ENCODE measurements at places on chromosomes 16 and 17.

DNA sequence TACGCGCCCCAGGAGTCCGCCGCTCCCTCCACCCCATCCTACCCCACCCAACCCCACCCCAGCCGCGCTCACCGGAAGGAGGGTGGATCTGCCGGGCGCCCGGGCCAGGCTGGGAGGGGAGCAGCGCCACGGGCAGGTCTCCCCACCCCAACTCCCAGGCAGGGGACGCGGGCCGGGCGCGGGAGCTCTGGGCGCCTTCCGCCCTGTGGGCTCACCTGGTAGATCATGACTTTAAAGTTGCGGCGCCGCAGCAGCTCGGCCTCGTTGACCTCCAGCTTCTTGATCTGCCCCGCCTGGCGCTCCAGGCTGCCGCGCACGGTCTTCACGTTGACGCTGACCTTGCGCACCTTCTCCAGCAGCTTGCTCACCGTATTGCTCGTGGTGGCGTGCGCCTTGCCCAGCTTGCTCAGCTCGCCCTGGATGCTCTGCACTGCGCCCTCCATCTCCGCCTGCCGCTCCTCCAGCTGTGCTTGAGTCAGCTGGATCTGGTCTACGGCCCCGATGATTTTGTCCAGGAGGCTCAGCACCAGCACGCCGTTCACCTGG, 571 bp downstream of the CAVIN1 start:
- DNase-seq = peak; percentile 58

DNA sequence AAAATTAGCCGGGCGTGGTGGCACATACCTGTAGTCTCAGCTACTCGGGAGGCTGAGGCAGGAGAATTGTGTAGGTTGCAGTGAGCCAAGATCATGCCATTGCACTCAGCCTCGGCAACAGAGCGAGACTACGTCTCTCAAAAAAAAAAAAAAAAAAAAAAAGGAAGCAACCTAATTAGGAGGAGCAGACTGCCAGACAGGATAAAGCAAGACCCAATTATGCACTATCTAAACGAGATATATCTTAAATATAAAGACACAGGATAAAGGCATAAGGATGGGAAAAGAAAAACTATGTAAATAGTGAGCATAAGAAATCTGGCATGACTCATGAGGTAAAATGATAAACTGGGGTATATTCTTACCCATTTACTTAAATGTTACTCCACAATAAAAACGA, 4.9 kb downstream of the TXNDC11 start:
- DNase-seq = no peak

DNA sequence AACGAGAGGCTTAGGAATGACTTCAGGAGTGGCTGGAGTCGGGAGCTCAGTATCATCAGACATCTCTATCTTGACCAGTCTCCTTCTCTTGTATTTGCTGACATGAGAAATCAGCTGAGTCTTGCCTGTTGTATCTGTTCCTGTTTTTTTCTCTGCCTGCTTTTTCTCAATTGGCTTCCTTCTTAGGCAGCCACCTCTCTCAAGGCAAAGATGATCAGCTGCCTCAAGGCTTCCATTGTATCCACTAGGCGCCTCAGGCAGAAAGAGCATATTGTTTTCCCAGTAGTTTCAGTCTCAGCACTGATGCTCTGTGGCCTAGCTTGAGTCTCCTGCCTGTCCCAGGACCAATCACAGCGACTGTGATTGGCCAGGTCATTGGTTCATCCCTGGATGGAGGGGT, 306.2 kb downstream of the CPPED1 start:
- no peak for DNase-seq

- DNase-seq = peak; percentile 50
Observed at GRCh38 chr17:79065105-79065670, 9.4 kb upstream of the ENGASE start.

GRCh38 chr17:35998756-35999155, 2.6 kb downstream of the CCL15 start:
- DNase-seq = no peak

DNA sequence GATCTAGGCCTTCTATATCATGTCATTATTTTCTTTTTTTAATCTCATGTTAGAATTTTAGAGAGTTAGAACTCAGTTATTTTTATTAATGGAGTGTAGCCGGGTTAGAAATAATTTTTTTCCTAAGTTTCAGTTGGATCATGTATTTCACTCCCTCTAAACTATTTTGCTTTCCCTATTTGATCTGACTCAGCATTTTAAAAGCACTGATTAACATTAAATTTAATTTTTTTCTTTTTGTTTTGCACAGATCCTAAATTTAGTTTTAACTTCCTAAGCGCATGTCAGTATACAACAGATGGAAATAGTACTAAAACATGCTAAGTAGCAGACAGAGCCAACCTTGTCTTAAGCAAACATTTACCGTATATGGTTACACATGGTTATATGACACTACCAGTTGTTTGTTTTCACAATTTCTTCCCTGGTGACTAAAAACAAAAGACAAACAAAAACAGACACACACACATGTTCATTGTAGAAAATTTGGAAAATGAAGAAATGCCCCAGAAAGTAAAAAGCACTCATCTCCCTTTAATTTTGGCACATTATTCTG, 33.6 kb upstream of the RAB11FIP4 start:
- no peak for DNase-seq

DNA sequence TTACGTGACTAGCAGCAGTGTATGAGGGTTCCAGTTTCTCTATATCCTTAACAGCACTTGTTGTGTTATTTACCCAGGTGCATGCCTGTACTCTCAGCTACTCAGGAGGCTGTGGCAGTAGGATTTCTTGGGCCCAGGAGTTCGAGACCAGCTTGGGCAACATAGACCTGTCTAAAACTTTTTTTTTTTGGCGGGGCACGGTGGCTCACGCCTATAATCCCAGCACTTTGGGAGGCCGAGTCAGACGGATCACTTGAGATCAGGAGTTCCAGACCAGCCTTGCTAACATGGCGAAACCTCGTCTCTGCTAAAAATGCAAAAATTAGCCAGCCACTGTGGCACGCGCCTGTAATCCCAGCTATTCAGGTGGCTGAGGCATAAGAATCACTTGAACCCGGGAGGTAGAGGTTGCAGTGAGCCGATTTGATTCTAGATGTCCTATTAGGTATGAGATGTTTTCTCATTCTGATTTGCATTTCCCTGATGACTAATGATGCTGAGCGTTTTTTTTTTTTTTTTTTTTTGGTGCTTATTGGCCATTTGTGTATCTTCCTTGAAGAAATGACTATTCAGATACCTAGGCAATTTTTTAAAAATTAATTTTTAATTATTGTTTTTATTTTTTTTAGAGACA, 13.4 kb downstream of the CASC3 start:
- DNase-seq = no peak

DNA sequence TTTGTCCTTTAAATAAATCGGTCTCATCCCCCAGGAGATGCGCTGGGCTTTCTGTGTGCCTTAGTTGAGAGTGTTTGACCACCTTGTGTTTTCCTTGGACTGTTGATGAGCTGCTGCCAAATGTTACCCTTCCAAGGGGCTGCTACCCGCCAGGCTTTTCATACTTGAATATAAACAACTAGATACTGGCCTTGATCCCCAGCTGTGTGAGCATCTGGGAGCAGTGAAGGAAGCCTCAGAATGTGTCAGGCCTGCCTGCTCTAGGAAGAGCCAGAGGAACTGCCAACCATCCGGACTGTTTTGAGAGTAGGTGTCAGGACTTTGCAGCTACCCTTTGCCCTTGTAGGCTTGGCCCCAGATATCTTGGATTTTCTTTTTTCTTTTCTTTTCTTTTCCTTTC, 57.8 kb downstream of the LDHD start:
- DNase-seq = no peak

GRCh38 chr16:31453255-31454204, 5.8 kb upstream of the ARMC5 start:
- DNase-seq = peak; percentile 28

- peak; percentile 40 for DNase-seq
Observed at GRCh38 chr17:62017496-62017895, 47.6 kb downstream of the MED13 start.

GRCh38 chr17:55833306-55833705, 82.5 kb downstream of the PCTP start:
- no peak for DNase-seq
